Esophagus mucosa (tissue), 1 donor: ENCODE measurements at places on chromosomes 11 and 22. TPM values are rescaled to one million over a fixed set of nuclear protein-coding genes. Genes with fewer than 3 reads are reported as not detected.

MMP8 gene
- total RNA-seq = not detected

CSF2RB gene
- total RNA-seq = 1.00 TPM

CNIH2 gene
- total RNA-seq = 0.52 TPM

DGCR6 gene
- total RNA-seq = 1.6 TPM

BDNF gene
- 0.92 TPM for total RNA-seq

SPA17 gene
- total RNA-seq = 6.8 TPM
